Stimulated activated naive CD8-positive, alpha-beta T cell treated with anti-CD3 and anti-CD28 coated beads, Interleukin-15, amount 100 ng/mL, for 72 hours (primary cell): ENCODE measurements at places on chromosomes 2 and 18.
A peak's percentile ranks its signal among the peaks of the same experiment; 100 is the strongest.

DNA sequence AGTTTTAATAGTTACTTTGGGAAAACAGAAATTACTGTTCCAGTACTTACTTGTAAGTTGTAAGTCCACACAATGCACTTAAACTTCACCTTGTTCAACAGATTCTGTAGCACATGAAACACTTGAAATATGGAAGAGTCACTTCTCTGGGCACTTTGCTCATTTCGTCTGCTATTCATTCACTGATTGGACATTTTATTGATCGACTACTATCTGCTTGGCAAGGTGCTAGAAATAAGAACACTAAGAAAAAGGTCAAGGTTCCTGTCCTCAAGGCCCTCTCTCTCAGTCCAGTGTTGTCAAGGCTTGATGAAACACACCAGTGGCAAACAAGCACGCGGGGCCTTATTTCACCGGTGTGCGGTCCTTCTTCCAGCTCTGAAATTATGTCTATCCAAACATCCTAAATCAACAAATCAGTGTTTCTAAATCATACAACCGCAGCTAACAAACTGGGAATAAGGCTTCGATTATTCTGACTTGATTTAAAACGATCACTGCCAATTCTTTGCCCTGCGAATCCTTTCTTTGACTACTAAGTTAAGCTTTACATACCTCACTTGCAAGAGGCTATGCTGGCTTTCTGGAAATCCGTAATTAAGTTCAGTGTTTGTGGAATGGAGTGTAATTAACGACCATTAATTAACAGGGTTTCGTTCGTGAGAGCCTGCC, 780 bp upstream of the ITGAV start:
- DNase-seq, result peak; percentile 5

- DNase-seq, result no peak
Observed at GRCh38 chr18:37535968-37536367, 29.6 kb downstream of the CELF4 start.

DNA sequence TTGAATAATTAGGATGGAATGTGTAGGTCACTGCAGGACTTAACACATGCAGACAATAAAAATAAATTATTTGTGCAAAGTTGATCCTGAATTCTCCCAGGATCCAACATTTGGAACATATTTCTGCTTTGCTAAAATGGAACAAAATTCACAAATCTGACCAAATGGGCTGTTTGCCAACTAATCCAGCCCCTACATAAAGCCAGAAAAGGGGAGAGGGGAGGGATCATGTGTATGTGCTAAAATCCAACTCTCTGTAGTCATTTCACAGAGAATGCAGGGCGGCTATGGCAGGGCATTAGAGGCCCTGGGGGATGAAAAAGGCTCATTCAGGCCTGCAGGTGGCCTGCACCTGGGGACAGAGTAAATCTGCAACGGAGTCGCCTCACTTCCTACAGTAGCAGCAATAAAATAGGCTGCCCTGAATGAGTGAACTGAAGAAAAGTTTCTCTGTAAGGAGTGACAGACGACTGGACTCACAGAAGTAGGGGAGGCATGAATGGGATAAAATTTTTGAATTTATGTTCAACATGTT, 4.0 kb upstream of the ZFP36L2 start:
- DNase-seq, result no peak

GRCh38 chr2:172281648-172282570, 145.5 kb upstream of the ITGA6 start:
- no peak for DNase-seq

GRCh38 chr2:220134756-220135534, 507.5 kb downstream of the SLC4A3 start:
- DNase-seq, result no peak

DNA sequence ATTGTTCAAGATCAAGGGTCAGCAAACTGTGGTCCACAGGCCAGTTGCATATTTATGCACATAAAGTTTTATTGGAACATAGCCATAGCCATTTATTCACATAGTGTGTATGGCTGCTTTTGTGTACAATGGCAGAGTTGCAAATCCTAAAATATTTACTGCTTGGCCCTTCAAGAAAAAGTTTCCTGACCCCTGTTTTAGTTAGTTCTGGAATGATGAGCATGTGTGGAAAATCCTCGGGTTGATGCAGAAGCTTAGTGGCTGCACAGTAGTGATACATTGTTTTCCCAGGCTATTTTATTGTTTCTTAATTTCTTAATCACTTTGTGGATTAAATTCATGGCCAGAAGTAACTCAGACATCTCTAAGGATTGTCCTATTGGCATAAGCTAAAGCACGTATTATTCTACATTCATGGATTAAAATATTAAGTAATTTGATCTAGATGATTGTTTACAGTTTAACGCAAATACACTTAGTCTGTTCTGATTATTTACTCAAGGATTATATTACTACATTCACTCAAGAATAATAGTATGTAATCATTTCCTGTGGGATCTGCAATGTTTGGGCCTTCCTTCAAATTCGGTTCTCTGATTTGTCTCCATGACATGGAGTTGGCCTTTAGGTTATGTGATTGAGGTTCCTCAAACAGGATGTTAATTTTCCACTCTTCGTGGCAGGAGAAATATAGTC, 165.5 kb downstream of the TMEM247 start:
- no peak for DNase-seq

DNA sequence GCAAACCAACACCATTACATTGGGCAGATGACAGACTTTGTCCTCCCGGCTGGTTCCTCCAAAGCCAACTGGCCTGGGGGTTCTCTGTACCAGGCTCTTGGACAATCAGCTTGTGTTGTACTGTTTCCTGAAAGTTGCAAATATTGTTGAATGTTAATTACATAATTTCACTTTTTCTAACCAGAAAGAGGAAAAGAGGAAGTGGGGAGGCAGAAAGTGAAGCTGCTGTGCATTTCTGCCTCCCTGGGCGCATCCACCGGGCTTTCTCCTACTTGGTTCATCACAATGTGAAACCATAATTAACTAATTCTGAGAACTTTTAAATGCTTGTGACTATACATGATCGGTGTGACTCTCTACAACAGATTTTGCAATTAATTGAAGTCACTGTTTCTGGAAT, 10.1 kb downstream of the TWIST2 start:
- DNase-seq, result no peak

- no peak for DNase-seq
Observed at GRCh38 chr2:128551435-128551834, 232.8 kb upstream of the HS6ST1 start.

DNA sequence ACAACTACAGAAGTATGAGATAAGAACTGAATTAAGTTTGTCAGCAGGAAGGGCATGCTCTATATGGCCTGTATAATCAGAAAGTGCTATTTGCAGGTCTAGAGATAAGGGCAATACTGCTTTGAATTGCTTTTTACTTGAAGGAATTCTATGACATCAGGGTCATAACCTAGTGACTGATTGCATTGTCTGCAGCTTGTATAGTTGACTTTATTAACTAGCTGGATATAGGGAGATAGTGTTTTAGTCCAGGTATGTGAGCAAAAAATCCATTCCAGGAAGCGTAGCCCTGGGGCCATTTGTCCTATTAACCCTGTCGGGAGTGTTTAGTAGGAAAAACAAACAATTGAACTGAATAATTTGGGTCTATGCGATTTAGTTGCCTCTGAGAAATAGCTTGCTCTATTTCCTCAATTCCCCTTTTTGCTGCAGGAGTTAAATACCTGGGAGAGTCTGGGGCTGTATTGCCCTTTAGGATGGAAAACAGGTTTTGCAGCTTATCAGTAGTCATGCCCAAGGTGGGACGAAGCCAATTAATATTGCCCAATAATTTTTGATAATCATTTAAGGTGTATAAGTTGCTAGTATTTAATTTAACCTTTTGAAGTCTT, 30.0 kb downstream of the HTR2B start:
- no peak for DNase-seq

DNA sequence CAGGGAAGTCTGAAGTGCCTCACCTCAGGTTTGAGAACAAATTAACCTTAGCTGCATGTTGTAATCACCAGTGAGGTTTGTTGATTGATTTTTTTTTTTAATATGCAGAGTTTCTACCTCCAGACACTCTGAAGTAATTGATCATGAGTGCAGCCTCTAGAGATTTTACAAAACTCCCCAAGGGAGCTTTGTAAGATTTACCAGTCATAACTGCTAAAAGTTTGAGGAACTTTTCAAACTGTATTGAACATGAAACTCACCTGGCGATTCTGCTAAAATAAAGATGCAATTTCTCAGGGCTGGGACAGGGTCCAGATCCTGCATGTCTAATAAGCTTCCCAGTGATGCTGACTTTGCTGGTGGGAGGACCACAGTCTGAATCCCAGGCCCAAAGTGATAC, 339.6 kb upstream of the DCC start:
- no peak for DNase-seq

DNA sequence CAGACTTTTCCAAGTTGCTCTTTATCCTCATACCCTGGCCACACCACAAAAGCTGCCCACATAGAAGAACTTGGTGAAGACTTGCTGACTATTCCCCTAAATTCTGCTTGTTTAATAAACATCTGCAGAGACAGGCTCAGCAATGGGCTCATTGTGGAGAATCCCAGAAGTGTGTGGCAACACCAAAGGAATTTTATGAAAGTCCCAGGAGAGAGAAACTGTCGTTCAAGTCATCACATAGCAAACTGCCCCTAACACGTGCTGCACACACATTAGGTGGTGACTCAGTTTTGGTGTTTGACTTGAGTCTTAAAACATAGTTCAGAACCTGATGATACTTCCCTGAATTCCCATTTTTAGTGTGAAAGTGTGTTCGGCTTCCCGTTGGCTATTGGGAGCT, 38.6 kb downstream of the CYP1B1 start:
- DNase-seq, result no peak

GRCh38 chr18:2312440-2312839, 258.9 kb downstream of the METTL4 start:
- no peak for DNase-seq

GRCh38 chr2:149175956-149176355, 137.5 kb downstream of the LYPD6B start:
- DNase-seq, result no peak

GRCh38 chr2:67663776-67664175, 266.6 kb downstream of the ETAA1 start:
- DNase-seq, result no peak

DNA sequence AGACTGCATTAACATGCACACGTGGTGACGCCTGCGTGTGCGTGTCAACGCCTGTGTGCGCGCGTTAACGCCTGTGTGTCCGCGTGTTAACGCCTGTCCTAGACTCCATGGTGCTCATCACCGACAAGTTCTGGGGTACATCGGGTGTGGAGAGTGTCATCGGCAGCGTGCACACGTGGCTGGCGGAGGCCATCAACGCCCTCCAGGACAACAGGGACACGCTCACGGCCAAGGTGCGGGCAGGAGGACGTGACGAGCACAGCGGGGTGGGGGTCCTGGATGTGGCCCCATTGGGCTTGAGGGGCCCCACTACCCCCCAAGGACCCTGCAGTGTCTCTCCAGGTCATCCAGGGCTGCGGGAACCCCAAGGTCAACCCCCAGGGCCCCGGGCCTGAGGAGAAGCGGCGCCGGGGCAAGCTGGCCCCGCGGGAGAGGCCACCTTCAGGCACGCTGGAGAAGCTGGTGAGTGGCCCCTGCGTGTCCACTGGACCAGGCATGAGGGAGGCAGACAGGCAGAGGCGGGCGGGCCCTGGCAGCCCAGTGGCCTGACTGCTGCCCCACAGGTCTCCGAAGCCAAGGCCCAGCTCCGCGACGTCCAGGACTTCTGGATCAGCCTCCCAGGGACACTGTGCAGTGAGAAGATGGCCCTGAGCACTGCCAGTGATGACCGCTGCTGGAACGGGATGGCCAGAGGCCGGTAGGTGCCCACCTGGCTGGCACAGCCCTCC, 29.2 kb downstream of the GPC1 start:
- no peak for DNase-seq

GRCh38 chr2:26058390-26058789, 24.5 kb downstream of the RAB10 start:
- DNase-seq, result no peak

GRCh38 chr18:79378536-79379250, 17.0 kb upstream of the NFATC1 start:
- peak; percentile 78 for DNase-seq

DNA sequence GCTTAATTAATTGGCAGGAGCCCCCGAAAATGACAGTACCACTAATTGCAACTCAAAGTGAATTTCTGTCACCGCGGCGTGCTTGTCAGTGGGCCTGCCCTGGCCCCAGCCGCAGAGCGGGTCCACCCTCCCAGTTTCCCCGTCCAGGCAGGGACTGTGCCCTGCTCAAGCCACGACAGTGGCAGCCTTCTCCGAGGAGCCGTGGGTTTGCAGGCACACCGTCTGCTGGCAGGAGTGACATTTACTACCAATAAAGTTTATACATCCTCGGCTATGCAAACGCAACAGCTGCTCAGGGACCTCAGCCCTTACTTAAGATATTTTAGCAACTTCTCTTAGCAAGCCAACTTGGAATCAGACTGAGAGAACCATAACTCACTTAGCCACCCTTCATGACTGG, 112.7 kb downstream of the GBX2 start:
- no peak for DNase-seq

DNA sequence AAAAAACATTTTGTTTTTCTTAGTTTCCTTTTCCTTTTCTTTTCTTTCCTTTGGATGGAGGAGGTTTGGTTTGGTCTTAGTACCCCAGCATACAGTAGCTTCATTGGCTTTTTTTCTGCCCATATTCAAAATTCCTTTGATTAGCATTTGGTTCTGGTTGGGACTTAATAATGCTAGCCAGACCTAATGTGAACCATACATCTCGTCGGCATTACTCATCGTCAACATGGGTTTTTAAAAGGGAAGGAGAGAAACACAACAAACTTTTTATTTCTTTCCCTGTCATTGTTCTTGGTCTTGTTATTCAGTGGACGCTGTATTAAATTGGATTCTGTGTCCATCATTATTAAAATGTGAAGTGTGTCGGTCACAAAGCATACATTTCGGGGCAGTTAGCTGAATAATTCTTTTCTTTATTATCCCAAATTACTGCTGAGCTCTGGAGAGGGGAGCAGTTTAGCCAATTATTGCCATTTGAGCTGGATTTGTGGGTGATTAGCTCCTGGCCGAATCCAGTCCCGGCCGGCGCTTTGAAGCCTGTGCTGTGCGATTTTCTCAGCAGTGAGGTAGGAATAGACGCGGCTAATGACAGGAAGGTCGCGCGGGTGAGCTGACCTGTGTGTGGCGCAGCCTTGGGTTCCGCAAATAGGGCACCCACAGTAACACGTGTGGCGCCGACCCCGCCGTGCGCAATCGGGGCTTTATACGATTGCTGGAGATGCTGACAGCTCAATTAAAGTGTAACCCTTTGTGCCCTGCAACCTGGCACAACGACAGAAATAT, 303.3 kb downstream of the GBX2 start:
- DNase-seq, result no peak

DNA sequence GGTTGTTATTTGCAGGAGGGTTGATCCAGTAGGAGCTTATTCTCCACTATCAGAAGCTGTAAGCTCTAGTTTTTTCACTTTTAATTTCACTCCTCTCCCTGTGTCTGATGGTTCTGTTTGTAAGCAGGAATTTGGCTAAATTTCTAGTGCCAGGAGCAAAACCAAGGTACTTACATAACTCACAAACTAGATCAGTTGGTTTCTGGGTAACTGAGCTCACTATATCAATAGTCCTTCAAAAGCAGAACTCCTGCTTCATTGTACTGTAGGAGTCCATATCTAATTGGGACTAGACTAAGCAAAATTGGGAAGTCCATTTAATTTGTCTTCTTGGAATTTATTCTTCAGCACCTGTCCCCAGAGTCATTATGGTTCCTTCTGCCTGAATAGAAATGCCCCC, 20.1 kb upstream of the RAX start:
- DNase-seq, result no peak

GRCh38 chr2:227864161-227864756, 7.2 kb upstream of the DAW1 start:
- no peak for DNase-seq

- DNase-seq, result no peak
Observed at GRCh38 chr2:65549257-65549627, 116.8 kb upstream of the SPRED2 start.

- DNase-seq, result no peak
Observed at GRCh38 chr18:72427721-72428120, 116.4 kb downstream of the CBLN2 start.
